CD4-positive, alpha-beta T cell treated with Interleukin-4 for 4 hours (primary cell): ENCODE measurements at places on chromosomes 11 and 22.

DNA sequence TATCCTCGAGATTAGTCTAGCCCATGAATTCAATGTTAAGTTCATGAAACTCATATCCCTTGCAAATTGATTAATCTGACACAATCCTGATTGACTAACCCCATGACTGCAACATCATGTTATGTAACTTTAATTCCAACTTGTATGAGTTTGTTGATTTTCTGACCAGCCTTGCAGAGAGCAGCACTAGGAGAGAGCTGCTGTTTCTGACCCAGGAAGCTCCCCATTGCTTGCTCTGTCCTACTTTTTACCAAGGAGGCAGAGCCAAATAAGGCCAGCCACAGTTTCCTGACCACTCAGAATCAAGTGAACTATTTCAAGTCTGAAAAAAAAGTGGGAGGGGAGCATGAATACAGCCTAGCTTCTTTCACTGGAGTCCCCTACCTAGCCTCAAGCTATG is 13.2 kb downstream of the MPZL3 start:
- no peak for DNase-seq

- DNase-seq, result no peak
Measured at GRCh38 chr11:41612415-41612814, 153.0 kb upstream of the LRRC4C start.

- no peak for DNase-seq
Measured at GRCh38 chr11:43957571-43957970, 15.1 kb downstream of the C11orf96 start.

DNA sequence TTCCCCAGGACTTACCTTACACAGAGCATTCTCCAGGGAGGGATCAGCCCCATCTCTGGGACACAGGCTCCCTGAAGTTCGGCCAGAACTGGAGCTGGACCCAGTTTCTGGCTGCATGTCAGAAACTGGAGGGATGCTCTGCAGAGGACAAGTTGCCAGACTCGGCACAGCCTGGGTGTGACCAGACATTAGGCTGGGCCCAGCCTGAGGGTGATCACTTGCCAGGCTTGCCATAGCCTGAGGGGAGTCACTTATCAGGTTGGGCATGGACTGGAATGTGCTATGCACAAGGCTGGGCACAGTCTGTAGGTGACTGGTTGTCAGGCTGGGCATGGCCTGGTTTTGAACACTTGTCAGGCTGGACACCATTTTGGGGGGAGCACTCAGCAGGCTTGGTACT is 30.7 kb upstream of the STK33 start:
- DNase-seq, result no peak

DNA sequence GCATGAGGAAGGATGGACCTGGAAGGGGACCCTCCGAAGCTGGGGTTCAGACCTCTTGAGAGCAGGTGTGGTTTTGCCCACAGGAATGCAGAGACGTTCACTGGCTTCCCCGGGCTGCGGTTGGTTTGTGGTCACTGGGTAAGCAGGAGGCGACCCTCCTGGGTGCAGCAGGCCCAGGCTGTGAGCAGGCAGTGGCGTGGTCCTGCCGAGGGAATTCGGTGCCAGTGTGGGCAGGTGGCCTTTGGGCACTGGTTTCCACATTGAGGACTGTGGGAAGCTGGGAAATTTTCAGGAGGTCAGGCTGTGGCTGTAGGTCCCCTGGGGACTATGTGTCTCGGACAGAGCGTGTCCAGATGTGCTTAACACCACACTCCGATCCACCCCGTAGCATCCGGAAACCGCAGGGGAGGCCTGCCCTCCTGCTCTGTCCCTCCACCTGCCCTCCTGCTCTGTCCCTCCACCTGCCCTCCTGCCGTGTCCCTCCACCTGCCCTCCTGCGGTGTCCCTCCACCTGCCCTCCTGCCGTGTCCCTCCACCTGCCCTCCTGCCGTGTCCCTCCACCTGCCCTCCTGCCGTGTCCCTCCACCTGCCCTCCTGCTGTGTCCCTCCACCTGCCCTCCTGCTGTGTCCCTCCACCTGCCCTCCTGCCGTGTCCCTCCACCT is 27.5 kb downstream of the TPCN2 start:
- no peak for DNase-seq

DNA sequence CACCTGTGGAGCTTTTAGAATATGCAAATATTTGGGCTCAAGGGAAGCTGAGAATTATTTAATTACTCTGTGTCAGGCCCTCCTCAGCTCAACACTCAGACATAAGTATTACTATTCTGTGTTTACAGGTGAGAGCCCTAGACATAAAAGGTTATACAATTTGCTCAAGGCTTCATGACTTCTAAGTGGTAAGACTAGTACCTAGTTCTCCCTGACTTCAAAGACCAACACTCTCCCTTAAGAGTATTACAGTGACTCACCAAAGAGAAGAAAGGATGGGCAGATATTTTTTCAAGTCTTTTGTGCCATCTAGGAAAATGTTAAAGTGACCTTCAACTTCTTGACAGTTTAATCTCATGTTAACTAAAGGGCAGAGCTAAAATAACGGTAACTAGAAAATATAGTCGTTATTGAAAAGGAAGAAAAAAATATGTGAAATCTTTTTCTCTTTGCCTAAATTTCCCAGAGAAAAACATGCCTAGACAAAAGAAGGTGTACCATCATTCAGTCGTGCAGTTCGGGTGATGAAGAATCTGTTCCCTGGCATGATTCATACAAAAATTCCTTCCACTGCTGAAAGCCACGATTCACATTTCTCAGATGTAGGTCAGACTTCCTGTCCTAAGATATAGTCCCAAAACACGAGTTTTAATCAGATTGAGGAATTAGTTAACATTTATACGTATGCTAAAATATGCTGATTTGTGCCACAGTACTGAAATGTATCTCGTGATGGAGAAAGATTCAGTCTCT is 849.1 kb upstream of the API5 start:
- DNase-seq, result no peak

- DNase-seq, result no peak
Measured at GRCh38 chr22:43113526-43114251, 3.1 kb downstream of the BIK start.

GRCh38 chr22:46165977-46166376 is 15.7 kb downstream of the PPARA start:
- no peak for DNase-seq

DNA sequence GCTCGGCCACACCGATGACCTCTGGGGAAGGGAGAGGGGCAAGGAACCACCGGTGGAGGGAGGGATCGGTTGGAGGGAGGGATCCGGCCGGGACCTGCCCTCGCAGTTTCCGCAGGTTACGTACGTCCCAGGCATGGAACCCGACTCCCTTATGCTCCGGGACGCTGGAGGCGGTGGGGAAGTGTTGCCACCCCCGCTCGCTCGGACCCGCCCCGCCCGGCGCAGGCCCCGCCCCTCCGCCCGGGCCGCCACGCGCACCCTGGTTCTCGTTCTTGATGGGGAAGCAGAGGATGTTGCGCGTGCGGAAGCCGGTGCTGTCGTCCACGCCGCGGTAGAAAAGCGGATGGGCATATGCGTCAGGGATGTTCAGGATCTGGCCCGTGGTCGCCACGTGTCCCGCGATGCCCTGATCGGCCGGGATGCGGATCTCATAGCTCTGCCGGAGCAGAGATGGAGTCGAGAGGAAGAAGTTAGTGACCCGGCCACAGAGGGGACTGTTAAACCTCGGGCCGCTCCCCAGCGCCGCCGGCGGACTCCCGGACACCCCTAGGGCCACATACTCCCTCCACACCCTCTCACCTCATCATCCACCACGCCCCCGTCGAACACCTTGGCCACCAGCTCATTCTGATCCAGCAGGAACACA is 89.8 kb downstream of the PDE2A start:
- peak; percentile 50 for DNase-seq

DNA sequence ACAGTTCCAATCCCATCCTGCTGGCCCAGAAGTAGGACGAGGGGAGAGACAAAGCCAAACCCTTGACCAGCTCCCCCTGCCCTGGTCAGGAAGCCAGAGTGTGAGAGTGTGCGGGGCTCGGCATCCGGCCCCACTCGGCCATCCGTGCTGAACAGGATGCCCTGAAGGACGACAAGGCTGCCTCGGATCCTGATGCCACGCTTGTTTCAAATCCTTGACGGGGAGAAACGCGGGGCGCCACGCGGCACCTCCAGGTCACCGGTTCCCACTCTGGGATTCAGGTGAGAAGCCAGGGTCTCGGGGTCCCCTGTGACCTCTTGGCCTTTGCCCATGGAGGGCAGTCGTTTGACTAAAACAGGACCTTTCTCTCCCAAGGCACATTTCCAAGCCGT is 167.8 kb downstream of the BRD1 start:
- DNase-seq, result no peak

DNA sequence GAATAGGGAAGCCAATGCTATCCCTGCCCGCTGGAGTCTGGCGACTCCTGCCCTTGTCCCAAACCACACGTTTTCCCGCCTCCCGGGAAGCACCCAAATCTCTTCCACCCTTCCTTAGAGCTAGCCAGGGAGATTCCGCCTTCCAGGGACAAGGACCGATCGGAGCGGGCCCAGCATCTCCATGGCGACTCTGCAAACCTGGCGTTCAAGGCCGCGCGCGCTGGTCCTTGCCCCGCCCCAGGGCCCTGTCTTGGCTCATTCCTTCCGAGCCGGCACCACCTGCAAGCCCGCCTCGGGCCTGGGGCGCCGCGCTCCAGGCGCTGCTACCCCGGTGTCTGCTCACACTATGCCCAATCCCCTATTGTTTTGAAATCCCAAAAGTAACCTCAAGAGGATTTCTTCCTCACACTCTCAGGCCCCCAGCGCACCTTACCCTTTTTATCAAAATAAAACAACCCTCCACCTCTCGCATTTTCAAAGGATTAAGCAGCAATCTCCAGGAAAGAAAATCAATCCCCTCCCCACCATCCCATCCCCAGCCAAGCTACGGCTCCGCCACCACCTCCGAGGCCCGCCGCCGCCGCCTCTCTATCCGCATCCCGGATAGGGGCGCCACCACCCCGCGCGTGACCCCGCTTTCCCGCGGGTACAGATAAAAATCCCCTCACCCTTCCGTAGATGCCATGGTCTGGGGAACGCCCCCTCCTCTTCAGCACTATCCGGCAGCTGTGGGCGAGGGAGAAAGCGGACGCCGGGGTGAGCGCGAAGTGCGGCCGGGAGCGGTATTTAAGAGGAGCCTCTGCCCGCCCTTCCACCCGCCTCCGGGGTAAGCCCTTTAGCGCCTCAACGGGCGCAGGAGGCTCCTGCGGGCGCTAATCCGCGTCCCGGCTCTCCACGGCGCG is 825 bp downstream of the SLC1A2 start:
- DNase-seq, result no peak

- peak; percentile 51 for DNase-seq
Measured at GRCh38 chr22:39496131-39496838, 5.8 kb upstream of the MIEF1 start.

GRCh38 chr22:44277386-44278135 is 35.2 kb downstream of the SHISAL1 start:
- DNase-seq, result no peak

- DNase-seq, result no peak
Measured at GRCh38 chr22:22993184-22993583, 77.1 kb upstream of the GNAZ start.

GRCh38 chr11:132751516-132752250 is 780.6 kb downstream of the OPCML start:
- no peak for DNase-seq

DNA sequence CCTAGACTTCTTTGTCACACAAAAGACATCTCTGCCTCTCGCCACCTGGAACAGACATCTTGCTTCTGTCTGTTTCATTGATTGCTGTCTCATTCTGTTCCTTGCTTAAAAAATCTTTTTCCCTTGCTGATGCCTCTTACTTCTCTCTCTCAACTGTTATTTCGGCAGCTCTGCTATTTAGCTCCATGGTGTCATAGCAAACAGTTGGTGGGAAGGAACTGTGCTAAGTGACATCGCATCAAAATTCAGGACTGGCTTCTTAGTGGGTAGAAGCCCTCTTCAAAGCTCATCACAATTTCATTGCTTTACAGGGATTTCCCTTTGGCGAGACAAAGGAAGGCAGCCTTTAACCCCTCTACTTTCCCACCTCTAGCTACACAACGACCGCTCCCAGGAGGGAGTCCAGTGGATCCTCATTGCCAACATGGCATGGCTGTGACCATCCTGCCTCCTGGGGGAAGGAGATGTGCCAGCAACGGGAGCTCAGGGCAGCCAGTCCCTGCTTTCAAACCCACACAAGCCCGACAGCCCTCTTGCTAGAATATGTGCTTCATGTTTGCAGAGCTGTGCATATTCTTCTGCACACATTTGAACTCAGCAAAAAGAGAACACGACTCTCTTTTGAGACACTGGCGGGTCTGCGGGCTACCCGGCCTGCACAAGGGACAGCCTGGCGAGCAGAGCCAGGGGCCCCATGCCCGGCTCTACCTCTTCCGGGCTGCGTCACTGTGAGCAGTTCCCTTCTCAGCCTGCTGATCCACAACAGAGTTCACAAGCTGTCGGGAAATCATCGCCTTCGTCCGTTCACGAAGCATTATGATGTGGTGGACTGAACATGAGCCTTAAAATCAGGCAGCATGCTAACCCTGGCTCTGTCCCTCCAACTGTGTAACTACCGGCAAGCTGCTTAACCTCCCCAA is 51.1 kb upstream of the JAM3 start:
- no peak for DNase-seq

- DNase-seq, result no peak
Measured at GRCh38 chr11:8384199-8384821, 120.6 kb upstream of the LMO1 start.

GRCh38 chr22:22802339-22802970 is 85.2 kb upstream of the IGLL5 start:
- DNase-seq, result peak; percentile 49

GRCh38 chr11:76626266-76626665 is 44.3 kb downstream of the LRRC32 start:
- DNase-seq, result no peak

DNA sequence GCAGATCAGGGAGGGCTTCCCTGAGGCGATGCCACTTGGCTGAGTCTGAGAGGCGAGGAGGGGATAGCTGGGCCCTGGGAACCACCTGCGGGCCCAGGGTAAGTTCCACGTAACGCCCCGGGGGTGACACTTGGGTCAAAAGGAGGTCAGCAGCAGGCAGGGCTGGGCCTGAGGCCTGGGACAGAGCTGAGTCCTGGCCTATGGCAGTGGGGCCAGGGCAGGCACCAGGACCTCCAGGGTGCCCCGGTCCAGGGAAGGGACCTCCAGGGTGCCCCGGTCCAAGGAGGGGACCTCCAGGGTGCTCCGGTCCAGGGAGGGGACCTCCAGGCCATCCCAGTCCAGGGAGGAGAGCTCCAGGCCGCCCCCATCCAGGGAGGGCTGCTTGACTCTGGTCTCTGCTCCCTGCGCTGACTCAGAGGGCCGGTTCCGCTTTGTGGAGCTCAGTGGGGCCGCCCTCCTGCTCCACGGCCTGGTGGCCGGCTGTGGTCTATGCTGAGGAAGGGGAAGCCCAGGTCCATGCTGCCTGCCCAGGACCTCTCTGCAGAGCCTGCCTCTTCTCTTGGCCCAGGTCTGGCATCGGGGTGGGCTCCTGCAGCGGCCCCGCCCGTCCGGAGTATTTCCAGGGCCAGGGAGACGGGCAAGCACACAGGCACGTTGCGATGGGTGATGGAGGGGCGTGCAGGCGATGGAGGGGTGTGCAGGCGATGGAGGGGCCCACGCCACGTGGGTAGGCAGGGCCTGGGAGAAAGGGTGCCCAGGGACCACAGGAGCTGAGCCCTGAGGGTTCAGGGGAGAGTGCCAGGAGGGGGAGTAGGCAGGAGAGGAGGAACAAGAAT is 19.5 kb upstream of the WNT7B start:
- no peak for DNase-seq
